ENCODE measurements at places on chromosomes 6 and 20. TPM values are rescaled to one million over a fixed set of nuclear protein-coding genes. Genes with fewer than 3 reads are reported as not detected.

- H3K27me3 ChIP-seq, result no peaks in the 10 kb centered on the region
- DNase-seq, result no peak
- H3K4me1 ChIP-seq, result no peaks in the 10 kb centered on the region
Observed at GRCh38 chr6:67450641-67451040, 1184.4 kb upstream of the ADGRB3 start.

GRCh38 chr6:12576389-12576788 lies 140.2 kb upstream of the PHACTR1 start:
- H3K36me3 ChIP-seq, result no peaks in the 10 kb centered on the region
- DNase-seq, result no peak
- H3K27ac ChIP-seq, result peak overlapping the region; percentile 96

DNA sequence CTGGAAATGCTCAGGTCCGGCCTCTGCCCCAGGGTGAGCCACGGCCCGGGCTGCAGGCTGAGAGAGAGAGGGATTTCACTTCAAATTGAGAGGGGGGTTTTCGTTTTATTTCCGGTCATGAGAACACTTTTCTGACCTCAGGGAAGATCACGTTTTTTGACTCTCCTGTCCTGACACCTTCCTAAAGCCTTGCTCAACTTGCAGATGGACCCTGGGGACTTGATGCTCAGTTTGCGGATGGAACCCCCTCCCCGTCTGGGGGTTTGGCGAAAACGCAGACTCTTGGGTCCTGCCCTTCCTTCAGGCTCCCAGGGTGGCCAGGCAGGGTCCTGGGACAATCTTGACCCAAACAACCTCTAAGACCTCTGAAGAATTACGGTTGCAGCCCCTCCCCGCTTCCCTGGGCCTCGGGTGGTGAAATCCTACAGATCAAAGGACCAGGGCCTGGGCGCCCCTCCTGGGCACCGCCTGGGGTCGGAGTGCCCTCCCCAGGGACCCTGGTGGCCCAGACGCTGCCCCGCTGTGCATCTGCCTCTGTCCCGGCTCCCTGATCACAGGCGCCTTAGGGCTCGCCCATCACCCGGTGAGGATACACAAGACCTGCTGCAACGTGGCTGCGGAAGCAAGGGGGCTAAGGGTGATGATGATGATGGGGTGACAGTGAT lies 148.2 kb downstream of the ERMARD start:
- no peaks in the 10 kb centered on the region for H3K36me3 ChIP-seq
- H3K27ac ChIP-seq, result no peak overlapping the region
- H3K27me3 ChIP-seq, result no peaks in the 10 kb centered on the region

GRCh38 chr6:42618686-42619085 lies 54.9 kb downstream of the UBR2 start:
- no peak overlapping the region for H3K4me3 ChIP-seq
- no peaks in the 10 kb centered on the region for H3K27me3 ChIP-seq
- H3K27ac ChIP-seq, result no peak overlapping the region

The TCF15 gene
- not detected for total RNA-seq

The TRERF1 gene
- total RNA-seq, result 3.0 TPM

GRCh38 chr20:37680420-37680819 lies 13.4 kb upstream of the CTNNBL1 start:
- H3K4me1 ChIP-seq, result peaks cover 8% of the 10 kb centered on the region
- DNase-seq, result no peak
- no peak overlapping the region for H3K4me3 ChIP-seq
- peaks cover 41% of the 10 kb centered on the region for H3K27me3 ChIP-seq

GRCh38 chr20:43375591-43375990 lies 82.1 kb upstream of the SRSF6 start:
- peaks cover 7% of the 10 kb centered on the region for H3K27me3 ChIP-seq
- no peaks in the 10 kb centered on the region for H3K36me3 ChIP-seq
- no peaks in the 10 kb centered on the region for H3K4me1 ChIP-seq
- H3K4me3 ChIP-seq, result no peak overlapping the region
- DNase-seq, result no peak
- H3K27ac ChIP-seq, result no peak overlapping the region

DNA sequence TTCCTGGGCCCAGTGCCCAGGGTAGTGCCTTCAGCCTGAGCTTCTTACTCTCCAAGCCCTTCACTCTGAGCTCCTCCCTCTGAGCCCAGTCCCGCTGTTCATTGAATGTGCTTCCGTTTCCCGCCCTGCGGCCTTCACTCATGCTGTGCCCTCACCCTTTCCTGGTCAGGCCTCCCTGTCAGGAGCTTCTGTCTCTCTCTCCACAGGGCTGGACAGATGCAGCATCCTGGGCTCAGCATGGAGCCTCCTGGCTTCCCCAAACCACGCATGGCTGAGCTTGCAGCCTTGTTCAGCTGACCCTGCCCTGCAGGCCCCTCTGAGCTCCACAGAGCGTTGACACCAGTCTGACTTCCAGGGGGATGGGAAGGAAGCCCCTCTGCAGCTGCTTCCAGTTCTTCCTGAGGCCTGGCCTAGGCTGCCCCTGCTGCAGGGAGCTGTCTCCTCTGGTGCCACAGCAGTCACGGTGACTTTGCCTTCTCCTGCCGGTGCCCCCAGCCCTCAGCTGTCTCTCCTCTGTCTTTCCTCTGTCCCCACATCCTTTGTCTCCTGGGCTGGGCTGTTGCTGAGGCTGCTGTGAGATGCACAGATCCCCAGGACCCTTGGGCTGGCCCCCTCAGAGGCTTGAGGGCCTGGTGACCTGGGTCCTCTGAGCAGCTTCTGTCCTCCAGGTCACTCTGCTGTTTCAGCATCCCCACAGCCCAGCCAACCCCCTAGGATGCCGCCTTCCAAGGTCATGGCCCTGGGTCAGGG lies 7.9 kb upstream of the MYT1 start:
- no peak for DNase-seq
- no peak overlapping the region for H3K4me3 ChIP-seq
- H3K4me1 ChIP-seq, result no peaks in the 10 kb centered on the region

DNA sequence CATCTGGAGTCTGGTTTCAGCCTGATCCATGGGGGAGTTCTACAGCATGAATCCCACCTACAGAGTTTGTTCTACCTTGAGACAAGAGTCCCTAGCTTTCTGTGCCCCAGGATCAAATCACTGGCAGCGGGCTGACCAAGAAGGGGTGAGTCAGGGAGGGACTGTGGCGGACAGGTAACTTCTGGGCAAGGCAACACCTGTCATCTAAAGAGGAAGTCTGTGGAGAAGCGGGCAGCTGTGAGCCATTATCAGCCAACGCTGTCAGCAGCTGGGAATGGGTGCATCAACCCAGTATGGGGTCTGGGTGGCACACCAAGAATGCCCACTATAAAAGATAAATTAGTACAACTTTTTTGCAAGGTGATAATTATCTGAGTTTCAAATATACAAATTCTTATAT lies 45.9 kb downstream of the UBE3D start:
- no peaks in the 10 kb centered on the region for H3K4me1 ChIP-seq
- H3K36me3 ChIP-seq, result peaks cover 14% of the 10 kb centered on the region
- no peak overlapping the region for H3K4me3 ChIP-seq
- no peaks in the 10 kb centered on the region for H3K27me3 ChIP-seq
- no peak for DNase-seq

DNA sequence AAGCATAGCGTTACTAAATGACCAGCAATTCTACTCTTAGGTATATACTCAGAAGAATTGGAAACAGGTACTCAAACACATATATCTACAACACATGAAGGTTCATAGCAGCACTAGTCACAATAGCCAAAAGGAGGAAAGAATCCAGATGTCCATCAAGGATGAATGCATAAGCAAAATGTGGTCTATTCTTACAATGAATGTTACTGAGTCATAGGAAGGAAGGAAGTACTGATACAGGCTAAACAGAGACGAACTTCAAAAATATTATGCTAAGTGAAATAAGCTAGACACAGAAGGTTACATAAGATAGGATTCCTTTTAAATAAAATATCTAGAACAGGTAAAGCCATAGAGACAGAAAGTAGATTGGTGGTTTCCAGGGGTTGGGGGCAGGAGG lies 93.5 kb downstream of the MAP3K7 start:
- H3K27ac ChIP-seq, result no peak overlapping the region
- no peaks in the 10 kb centered on the region for H3K36me3 ChIP-seq
- peak; percentile 24 for DNase-seq
- peaks cover 21% of the 10 kb centered on the region for H3K4me1 ChIP-seq

DNA sequence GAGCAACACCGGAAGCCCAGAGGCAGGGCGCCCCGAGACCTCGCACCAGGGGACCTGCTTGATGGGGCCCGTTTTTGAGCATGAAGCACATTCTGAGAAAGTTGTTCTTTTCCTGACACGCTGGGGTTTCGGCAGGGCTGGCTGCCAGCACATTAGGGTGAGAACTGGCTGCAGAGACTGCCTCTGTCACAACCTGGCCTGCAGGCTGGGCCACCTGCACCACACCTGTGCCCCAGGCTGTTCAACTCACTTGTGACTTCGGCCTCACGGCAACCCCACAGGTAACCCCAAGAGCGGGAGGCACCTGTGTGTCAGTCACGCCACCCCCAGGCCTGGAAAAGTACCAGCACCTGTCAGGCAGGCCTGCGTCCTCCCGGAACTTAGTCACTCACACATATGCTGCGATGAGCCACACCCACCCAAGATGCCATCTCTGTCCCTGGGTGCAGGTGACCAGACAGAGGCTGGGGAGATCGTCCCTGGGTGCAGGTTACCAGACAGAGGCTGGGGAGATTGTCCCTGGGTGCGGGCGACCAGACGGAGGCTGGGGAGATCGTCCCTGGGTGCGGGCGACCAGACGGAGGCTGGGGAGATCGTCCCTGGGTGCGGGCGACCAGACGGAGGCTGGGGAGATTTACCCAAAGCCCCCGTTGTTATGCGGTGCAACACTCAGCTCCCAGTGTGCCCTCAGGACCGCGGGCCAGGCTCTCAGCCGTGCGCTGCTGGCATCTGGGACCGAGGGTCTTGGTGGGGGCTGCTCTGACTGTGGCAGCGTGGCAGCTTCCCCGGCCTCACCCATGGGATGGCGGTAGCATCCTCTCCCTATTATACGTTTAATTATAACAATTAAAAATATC lies 82.5 kb upstream of the BHLHE23 start:
- no peaks in the 10 kb centered on the region for H3K4me1 ChIP-seq
- peaks cover 80% of the 10 kb centered on the region for H3K27me3 ChIP-seq
- no peaks in the 10 kb centered on the region for H3K36me3 ChIP-seq
- peak; percentile 42 for DNase-seq

DNA sequence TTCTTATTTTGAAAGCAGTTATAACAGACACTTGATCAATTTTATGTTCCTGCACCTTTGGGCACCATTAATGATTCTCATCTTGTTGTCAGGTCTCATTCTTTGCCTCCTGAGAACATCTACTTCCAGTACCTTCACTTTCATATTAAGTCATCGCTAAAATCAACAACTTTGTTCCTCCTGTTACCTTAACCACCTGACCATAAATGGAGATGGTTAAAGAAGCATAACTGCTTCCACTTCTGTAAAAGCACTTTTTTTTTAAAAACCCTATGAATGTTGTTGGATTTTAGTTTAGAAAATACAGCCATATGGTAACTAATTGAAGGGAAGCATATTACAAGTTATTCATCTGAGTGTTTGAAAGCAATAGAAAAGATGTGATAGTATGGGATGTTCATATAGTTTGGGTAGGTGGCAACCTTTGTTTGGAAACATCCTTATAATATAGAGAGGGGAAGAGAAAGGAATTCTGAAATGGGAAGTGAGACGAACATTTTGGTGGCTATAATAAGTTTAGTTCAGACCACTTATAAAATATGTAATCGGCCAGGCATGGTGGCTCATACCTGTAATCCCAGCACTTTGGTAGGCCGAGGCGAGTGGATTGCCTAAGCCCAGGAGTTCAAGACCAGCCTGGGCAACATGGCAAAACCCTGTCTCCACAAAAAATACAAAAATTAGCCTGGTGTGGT lies 53.9 kb downstream of the AFG1L start:
- H3K4me1 ChIP-seq, result no peaks in the 10 kb centered on the region
- no peaks in the 10 kb centered on the region for H3K27me3 ChIP-seq
- H3K36me3 ChIP-seq, result no peaks in the 10 kb centered on the region
- no peak overlapping the region for H3K4me3 ChIP-seq

The COL20A1 gene
- not detected for total RNA-seq

DNA sequence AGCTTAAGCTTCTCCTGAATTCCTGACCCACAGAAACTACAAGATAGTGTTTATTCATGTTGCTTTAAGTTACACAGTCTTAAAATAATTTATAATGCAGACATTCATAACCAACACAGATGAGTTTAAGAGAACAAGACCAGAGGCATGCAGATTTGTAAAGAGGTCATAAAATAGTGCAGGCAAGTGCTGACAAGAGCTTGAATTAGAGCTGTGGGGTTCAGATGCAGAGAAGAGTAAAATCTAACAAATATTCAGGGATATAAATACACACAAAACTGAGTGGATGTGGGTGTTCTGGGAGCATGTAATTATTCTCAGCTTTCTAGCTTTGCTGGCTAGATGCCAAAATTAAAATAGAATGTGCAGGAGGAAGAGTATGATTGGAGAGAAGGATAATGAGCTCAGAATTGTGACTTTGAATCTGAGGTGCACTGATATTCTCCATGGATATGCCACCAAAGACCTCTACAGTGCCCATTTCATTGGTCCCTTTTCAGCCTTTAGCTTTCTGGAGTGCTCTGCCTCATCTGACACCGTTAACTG lies 291.9 kb upstream of the SGK1 start:
- no peaks in the 10 kb centered on the region for H3K27me3 ChIP-seq
- H3K4me1 ChIP-seq, result no peaks in the 10 kb centered on the region
- H3K4me3 ChIP-seq, result no peak overlapping the region
- no peak for DNase-seq
- no peaks in the 10 kb centered on the region for H3K36me3 ChIP-seq
- H3K27ac ChIP-seq, result no peak overlapping the region

DNA sequence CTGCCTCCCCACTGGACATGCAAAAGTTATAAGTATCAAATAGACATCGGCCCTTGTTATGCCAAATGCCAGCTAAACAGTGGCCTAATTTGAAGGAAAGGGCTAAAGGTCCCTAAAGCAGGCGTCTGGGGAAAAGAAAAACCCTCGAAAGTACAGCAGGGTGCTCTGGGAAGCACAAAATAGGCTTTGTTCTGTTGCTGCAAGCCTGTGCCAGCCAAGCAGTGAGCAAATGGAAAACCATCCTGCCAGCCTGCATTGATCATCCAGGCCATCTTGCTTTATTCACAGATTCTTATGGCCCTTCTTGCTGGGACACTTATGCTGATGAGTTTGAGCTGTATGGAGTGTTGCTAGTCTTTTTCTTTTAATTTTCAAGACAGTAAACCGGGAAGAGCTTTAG lies 62.2 kb upstream of the PLEKHG1 start:
- no peak overlapping the region for H3K27ac ChIP-seq
- H3K4me1 ChIP-seq, result no peaks in the 10 kb centered on the region
- no peak for DNase-seq
- H3K27me3 ChIP-seq, result no peaks in the 10 kb centered on the region
- no peak overlapping the region for H3K4me3 ChIP-seq
- H3K36me3 ChIP-seq, result no peaks in the 10 kb centered on the region
